ENCODE measurements at places on chromosomes 6 and 20.

- no peak for ATAC-seq
Observed at GRCh38 chr6:169174516-169175359, 78.9 kb downstream of the THBS2 start.

GRCh38 chr20:50874758-50875665 is 56.2 kb downstream of the ADNP start:
- ATAC-seq: no peak

DNA sequence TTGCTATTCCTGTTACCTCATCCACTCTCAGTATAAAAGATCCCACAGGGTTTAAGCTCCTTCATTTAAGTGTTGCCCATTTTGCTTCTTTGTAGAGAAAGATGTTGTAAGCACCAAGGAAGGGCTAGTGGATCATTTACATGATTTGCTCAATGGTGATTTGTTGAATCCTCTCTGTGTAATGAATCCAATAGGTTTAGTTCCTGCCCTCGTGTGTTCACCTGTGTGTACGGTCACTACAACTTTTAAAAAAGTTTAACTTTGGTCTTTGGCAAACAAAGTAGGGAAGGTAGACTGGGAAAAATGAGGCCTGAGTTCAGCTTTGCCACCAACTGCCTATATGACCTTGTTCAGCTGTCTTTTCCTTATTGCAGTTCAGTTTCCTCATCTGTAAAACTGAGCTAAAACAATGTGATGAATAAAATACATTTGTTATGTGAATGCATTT is 51.5 kb downstream of the DHX35 start:
- no peak for ATAC-seq

DNA sequence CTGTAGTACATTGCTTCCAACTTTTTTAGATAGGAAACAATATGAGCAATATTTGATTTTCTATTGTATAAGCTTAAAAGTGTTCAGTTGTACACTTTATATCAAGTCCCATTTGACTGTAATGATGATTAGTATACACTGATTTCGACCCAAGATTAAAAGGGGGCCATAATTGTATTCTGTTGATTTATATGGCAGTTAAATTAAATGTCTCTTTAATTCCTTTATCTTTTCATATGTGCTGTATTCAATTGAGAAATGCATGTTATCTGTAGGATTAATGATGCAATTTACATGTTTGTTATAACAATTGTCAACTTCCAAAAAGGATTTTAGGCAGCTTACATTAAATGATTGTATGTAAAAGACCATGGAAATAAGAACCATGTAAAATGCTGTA is 317.5 kb downstream of the CDKAL1 start:
- ATAC-seq: no peak

DNA sequence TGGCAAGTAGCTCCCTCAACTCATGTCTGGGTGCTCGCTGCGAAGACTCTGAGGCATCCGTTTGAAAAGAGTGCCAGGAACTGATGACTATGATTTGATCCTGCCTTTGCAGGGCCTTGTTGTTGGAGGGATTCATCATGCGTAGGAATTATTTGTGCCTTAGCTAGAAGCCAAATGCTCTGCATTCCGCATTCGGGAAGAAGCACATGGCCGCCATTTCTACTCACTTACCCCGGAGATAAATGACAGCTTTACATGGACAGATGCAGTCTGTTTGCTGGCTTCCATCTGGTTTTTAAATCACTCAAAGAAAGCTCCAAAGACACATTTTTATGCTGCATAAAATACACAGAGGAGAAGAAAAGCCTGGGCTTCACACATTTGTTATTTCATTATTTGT is 363.3 kb upstream of the CDH4 start:
- ATAC-seq: no peak

DNA sequence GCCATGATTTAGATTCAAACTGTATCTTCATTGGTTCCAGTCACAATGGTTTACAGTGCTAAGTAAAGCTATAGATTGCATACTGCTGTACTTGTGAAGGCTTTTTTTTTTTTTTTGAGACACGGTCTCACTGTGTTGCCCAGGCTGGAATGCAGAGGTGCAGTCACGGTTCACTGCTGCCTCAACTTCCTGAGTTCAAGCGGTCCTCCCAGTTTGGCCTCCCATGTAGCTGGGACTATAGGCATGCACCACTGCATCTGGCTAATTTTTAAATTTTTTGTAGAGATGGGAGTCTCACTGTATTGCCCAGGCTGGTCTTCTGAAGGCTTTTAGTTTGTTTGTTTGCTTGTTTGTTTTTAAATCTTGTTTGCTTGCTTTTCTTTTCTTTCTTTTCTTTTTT is 24.9 kb downstream of the ITCH start:
- no peak for ATAC-seq

- ATAC-seq: peak; percentile 64
Observed at GRCh38 chr20:18628330-18628920, 40.6 kb downstream of the DTD1 start.

All from SK-N-SH treated with all-trans-retinoic acid at 6 μM for 48 hours (cell line).